NCI-H1436 (cell line): ENCODE measurements at places on chromosomes 16 and 17.

DNA sequence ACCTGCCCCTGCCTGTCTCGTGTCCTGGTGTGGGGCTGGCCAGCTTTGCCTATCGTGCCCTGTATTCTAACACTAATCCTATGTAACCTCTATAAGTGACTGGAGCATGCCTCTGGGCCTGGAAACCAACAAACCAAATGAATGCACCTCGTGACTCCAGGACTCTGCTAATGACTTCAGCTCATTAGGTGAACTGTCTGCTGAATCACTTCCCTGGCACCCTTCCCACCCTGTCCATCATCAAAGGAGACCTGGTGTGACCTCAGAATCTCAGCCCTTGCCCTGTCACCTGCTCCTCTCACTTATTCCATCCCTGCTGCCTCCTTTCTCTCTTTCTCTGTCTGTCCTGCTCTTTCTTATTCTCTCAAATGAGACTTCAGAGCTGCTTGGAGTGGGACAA lies 322.4 kb downstream of the CBLN1 start:
- no peak for DNase-seq

- no peak for DNase-seq
These were observed 23.9 kb downstream of the TMEM11 start for GRCh38 chr17:21190078-21190477.

DNA sequence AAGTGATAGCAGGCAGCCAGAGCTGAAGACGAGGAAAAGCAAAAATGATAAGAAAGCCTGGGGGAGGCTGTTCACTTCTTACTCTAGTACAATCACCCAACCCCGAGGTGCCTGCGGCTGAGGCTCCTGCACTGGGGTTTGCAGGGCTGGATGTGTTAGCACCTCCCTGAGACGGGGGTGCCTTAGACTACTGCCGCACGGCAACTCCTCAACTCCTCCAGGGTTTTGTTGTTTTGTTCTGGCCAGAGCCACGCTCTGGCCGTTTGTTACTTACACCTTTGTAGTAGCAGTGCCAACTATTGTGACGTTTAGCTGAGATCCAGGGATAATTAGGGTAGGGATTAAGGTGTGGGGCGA lies 51.5 kb downstream of the LDHD start:
- DNase-seq = no peak

DNA sequence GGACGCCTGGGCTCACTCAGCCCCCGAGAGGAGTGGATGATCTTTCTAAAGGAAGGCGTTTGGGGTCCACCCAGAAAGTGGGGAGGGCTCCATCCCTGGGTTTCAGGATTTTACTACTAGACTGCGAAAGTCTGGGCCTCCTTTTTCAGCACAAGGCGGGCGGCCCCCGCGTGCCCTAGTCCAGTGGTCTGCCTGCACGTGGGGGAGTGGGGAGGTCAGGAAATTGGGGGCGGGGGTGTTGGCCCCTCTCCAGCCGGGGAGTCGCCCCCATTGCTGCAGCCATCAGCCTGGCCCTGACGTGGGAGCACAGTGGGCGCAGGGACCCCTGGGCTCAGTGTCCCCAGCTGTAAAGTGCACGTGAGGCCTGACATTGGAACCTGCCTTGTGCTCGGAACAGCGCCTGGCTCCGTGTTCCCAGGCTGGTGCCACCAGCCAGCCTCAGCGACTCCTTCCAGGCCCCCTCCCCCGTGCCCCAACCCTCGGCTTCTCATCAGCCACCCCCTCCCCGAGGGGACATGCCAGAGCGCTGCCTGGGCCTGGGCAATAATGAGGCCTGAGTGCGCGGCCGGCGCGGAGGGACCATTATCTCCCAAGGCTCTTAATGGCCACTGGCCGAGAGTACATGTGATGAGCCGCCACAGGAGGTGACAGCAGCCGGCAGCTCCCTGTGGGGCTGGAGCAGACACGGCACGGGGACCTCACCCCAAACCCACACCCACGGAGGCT lies 2.4 kb upstream of the C1QTNF8 start:
- no peak for DNase-seq

- no peak for DNase-seq
These were observed 43.4 kb downstream of the BAHCC1 start for GRCh38 chr17:81438688-81439087.

GRCh38 chr17:80416260-80416939 lies 1.4 kb downstream of the ENDOV start:
- DNase-seq = no peak

GRCh38 chr16:64964126-64964540 lies 157.7 kb downstream of the CDH11 start:
- DNase-seq = no peak

- no peak for DNase-seq
These were observed 47.8 kb upstream of the IRF8 start for GRCh38 chr16:85851034-85851785.

DNA sequence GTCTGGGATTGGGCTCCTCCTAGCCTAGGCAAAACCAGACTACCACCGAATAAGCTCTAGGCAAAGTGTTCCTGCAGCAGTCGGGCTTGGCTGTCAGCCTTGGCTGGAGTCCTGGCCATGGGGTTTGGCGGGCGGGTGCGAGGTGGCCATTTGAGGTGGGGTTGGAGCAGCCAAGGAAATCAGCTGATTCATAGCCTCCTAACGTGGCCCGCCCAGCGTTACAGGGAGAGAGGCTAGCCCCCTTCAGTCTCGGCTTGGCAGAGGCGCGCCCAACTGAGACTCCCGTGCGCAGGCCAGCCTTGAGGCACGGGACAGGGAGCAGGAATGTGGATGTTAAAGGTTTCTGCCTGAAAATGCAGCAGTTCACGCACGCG lies 1.9 kb downstream of the PMP22 start:
- DNase-seq = no peak

GRCh38 chr17:64063088-64063487 lies 42.7 kb upstream of the ICAM2 start:
- no peak for DNase-seq

DNA sequence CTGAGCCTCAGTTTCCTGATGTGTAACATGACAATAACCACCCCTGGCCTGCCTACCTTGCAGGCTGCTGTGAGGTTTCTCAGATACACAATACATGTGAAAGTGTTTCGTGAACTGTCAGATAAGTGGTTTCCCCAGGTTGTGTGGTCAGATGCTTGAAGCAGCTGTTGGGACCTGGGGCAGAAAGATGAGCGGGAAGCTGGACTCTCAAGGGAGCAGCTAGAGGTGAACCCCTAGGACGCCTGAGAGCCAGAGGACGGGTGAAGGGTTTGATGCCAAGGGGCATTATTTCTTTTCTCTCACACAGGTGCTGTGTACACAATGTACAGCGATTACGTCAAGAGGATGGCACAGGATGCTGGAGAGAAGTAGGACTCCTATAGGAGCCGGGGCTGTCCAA lies 2.3 kb downstream of the HIGD1B start:
- peak; percentile 54 for DNase-seq

- no peak for DNase-seq
These were observed 191.9 kb downstream of the MRTFB start for GRCh38 chr16:14263011-14263410.

GRCh38 chr16:85042606-85043005 lies 15.0 kb downstream of the KIAA0513 start:
- no peak for DNase-seq

- DNase-seq = no peak
These were observed 4.7 kb downstream of the ZACN start for GRCh38 chr17:76083536-76084182.

- peak; percentile 37 for DNase-seq
These were observed 2.7 kb upstream of the HES7 start for GRCh38 chr17:8126491-8127066.
